Bronchial epithelial cell (primary cell): ENCODE measurements at places on chromosomes 1 and 21. TPM values are rescaled to one million over a fixed set of nuclear protein-coding genes. Genes with fewer than 3 reads are reported as not detected.
A peak's percentile ranks its signal among the peaks of the same experiment; 100 is the strongest.

The FCRL2 gene
- not detected in 2 replicates for total RNA-seq

The GBP2 gene
- 0.79 and 1.8 TPM in 2 replicates for total RNA-seq

The GBP1 gene
- 1.8 and 9.5 TPM in 2 replicates for total RNA-seq

The RYR2 gene
- under 0.01 TPM in 1 of 2 replicates, not detected in the other for total RNA-seq

The GRIK3 gene
- total RNA-seq, result under 0.01 TPM in 1 of 2 replicates, not detected in the other

GRCh38 chr21:35491920-35492678 lies 443.0 kb upstream of the RUNX1 start:
- DNase-seq, result peak; percentile 35

DNA sequence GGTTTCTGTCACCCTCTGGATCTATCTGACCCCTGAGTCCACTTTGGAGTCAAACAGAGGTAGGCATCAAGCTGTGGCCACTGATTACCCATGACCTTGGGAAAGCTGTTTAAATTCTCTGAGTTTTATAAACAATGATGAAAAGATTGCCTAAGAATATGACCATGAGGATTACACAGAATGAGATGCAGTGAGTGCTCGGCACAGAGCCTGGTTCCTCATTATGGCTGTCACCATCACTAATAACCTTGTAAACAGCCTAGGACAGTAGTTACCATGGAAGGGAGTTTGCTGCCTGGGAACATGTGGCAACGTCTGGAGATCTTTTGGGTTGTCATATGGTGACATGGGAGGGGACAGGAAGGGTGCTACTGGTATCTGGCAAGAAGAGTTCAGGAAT lies 248.3 kb upstream of the KAZN start:
- no peak for DNase-seq

DNA sequence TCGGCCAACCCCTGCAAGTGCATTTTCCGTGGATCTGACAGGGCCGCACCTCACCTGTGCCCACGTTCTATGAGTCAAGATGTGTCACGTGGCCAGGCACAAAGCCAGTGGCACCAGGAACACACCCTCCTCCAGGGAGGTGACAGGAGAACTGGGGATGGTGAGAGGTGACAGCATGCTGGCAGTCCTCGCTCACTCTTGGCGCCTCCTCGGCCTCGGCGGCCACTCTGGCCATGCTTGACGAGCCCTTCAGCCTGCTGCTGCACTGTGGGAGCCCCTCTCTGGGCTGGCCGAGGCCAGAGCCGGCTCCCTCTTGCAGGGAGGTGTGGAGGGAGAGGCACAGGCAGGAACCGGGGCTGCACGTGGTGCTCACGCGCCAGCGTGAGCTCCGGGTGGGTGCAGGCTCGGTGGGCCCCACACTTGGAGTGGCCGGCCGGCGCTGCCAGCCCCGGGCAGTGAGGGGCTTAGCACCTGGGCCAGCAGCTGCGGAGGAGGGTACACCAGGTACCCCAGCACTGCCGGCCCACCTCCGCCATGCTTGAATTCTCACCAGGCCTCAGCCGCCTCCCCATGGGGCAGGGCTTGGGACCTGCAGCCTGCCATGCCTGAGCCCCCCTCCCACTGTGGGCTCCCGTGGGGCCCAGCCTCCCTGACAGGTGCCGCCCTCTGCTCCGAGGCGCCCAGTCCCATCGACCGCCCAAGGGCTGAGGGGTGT lies 11.6 kb upstream of the TTC34 start:
- DNase-seq, result no peak

- no peak for DNase-seq
Measured at GRCh38 chr1:6495041-6495441, 3.6 kb upstream of the PLEKHG5 start.

DNA sequence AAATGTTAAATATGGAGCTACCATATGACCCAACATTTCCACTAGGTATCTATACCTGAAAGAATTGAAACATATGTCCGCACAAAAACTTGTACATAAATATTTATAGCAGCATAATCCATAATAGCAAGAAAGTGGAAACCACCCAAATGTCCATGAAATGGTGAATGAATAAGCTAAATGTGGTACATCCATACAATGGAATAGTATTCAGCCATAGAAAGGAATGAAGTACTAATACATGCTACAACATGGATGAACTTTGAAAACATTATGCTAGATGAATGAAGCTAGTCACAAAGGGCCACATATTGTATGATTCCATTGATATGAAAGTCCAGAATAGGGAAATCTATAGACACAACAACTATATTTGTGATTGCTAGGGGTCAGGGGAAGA lies 20.0 kb upstream of the BLACAT1 start:
- DNase-seq, result no peak

GRCh38 chr1:147109041-147109440 lies 63.2 kb downstream of the PRKAB2 start:
- no peak for DNase-seq

- DNase-seq, result no peak
Measured at GRCh38 chr1:53672243-53672642, 66.7 kb downstream of the GLIS1 start.

DNA sequence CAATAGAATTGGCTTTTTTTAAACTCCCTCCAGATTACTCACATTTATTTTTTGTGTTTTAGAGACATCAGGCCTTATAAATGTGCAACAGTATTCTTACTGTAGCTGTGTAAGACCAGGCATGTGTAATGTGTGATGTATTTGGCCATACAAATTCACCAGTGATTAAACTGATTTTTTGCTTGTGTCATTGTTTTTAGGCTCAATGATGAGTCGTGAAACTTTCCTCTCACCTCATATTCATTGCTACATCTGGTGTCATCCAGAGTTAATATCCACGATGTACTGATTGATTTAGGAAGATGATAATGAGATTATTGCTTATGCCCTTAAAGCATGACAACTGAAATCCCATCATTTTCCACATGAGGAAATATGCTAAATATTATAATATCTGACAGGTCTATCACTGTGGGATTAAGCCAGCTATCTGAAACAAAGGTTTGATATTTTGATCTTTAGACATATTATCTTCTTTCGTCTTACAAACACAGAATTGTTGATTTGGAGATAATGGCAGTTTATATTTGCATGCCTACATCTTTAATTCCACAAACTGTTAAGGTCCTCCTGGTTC lies 487.9 kb downstream of the PTBP2 start:
- peak; percentile 60 for DNase-seq

GRCh38 chr1:84415396-84415795 lies 17.1 kb downstream of the DNASE2B start:
- DNase-seq, result peak; percentile 44

GRCh38 chr21:35345954-35346353 lies 296.9 kb upstream of the RUNX1 start:
- no peak for DNase-seq

DNA sequence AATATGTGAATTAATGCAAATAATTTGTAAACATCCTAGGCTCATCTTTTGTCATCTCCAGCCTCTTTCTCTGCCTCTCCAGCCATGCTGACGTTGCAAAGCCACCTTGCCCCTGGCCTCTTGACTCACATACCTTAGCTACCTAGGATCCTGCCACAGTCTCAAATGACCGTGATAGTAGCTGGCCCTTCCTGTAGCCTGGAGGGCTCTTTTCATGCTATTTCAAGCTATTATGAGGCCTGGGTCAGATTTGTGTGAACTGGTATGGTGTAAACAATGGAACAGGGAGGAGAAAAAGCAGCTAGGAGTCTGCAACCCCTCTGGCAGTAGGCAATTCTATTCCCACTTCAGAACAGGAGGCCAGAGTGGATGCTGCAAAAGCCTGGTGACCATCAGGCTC lies 337.7 kb downstream of the DISC1 start:
- no peak for DNase-seq
